ENCODE measurements at places on chromosomes 16 and 17. TPM values are rescaled to one million over a fixed set of nuclear protein-coding genes. Genes with fewer than 3 reads are reported as not detected.
A peak's percentile ranks its signal among the peaks of the same experiment; 100 is the strongest.

DNA sequence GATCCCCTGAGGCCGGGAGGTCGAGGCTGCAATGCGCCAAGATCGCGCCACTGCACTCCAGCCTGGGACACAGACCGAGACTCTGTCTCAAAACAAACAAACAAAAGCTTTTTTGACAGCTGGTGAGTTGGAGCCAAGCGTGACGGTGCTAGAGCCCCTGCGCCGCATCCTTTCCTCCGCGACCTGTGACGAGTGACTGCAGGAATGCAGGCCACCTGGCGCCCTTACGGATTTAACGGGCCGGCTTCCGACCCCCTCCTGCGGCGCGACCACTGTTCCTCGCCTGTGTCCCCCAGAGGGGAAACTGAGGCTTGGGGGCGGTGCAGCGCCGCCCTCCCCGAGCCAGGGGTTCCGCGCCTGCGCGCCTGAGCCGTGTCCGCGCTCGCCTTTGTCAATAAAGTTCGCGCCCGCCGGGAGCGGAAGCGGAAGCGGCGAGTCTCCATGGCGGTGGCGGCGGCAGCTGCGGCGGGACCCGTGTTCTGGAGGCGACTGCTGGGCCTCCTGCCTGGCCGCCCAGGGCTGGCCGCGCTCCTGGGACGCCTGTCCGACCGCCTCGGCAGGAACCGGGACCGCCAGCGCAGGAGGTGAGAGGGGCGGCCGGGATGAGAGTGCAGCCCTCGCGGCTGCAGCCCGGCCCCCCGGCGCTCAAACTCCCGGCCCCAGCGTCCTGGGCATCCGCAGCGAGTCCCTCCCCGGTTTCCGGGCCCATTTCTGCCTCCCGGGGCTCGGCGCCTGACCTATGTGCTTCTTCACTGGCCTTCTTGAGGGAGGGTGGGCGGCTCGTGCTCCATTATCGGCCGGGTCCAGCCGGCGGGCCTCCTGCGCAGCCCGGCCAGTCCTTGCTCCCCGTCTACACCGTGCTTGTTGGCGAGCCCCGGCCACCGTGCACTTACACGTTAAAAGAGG is at the start of gene PGS1:
Gene PGS1, plus strand, starts transcription at position 425 of the 906 bp plus-strand sequence. Its CDS starts 17 bp downstream, at position 442.
- DNase-seq = peak; percentile 91

Gene UBALD2
- total RNA-seq = 262 TPM

Gene SALL1
- total RNA-seq = 0.08 TPM

- DNase-seq = no peak
Measured at GRCh38 chr16:2981177-2981898, 1.1 kb upstream of the PKMYT1 start.
